ENCODE measurements at places on chromosomes 4 and X.

DNA sequence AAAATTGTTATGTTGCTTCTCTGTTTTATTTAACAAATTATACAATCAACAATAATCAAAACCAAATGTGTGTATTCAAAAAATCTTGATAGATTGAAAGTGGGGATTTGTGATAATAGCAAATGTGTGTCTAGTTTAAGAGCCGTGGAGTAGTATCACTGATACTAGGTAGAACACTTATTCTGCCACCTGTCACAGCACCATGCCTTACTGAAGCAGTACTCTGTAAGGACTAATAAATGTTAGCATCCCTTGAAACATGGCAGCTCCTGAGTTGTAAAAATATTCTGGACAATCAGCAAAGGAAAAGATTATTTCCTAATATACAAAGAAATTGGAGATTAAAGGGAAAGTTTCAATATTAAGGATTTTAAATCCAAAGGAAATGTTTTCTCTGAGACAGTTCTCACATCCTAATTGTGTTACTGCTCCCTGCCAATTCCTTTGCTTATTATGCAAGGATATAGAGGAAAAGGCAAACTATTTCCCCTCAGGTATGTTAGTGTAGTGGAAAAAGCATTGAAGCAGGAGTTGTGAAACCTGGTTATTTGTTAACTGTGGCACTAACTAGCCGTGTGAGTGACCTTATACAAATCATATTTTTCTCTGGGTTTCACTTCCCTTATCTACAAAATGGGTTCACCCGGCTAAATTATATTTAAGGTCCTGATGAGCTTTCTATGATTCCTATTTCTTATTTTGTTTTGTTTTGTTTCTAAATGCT lies 303.1 kb downstream of the ARHGAP24 start:
- DNase-seq: no peak

DNA sequence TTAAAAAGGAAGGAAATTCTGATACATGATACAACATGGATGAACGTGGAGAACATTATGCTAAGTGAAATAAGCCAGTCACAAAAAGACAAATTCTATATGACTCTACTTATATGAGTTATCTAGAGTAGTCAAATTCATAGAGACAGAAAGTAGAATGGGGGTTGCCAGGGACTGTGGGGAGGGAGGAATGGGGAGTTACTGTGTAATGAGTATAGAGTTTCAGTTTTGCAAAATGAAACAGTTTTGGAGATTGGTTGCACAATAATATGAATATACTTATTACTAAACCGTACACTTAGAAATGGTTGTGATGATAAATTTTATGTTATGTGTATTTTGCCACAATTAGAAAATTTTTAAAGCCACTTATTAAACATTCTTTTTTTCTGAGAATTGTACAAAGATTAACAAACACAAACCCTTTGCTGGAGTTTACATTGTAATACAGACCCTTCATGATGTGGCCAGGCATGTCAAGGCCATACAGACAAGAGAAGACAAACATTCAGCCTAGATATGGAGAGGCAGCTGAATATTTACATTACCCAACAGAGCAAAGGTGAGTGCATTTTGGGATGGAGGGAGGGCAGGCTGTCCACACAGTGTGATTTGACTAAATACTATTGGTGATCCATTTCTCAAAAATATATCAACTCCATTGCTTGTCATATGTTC lies 21.2 kb upstream of the GPC3 start:
- DNase-seq: no peak

GRCh38 chr4:90786602-90787001 lies 659.4 kb downstream of the CCSER1 start:
- no peak for DNase-seq

- DNase-seq: no peak
Observed at GRCh38 chr4:1449833-1450741, 43.8 kb upstream of the NKX1-1 start.

DNA sequence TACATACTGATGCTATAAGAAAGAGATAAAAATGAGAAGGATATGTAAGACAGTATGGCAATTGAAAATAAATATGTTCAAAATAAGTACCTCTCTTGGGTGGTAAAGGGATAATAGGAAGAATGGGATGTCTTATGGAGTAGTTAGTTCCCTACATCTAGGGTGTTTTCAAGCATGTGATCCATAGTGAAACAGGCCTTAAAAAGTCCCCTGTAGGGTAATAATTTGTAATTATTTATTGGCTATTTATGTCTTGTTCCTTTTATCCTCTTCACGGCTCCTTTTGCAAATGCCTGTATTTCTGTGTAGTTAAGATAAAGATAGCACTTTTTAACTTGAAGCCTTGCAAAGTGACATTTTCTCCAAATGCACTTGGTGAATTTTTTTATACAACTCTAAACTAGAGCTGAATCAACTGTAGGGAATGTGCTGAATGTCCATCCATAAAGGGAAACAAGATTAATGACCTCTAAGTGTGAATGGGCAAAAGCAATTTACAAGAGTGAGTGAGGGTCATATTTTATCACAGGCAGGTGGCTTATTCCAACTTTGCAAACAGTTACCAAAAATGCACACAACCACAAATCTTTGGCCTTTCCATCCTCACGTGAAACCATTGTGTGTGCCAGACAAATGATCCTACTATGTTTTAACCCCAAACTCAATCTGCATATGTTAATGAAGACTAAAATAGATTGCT lies 299.0 kb downstream of the KCNIP4 start:
- no peak for DNase-seq

GRCh38 chr4:88706574-88706973 lies 8.9 kb upstream of the NAP1L5 start:
- DNase-seq: no peak

DNA sequence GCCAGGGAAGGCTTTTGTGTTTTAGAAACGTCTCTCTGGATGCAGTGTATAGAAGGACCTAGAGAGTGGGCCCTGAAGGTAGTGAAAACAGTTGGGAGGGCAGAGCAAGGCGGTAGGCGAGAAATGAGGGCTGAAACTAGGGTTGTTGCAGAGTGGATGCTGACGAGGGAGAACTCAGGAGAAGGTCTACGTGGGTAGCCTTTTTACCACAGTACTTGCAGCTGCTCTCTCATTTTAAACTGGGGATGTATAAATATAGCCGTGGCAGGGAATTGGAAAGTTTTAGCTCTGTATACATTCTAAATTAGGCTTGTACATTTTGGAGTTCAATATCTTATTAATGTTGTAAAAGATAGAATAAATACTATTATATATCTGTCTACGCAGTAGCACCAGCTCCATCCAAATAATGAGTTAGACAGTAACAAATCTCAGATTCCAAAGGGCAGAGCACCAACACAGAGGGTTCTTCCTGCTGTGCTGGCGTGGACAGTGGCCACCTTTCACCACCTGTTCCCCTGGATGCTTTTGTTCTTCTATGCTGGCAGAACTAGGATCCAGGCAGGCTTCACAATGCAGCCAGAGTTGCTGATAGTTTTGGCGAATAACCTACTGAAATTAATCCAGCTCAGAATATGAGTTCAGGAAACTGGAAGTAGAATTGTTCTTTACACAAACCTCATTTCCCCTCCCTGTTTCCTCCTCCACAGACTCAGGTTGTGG lies 31.7 kb downstream of the CCNG2 start:
- DNase-seq: no peak

DNA sequence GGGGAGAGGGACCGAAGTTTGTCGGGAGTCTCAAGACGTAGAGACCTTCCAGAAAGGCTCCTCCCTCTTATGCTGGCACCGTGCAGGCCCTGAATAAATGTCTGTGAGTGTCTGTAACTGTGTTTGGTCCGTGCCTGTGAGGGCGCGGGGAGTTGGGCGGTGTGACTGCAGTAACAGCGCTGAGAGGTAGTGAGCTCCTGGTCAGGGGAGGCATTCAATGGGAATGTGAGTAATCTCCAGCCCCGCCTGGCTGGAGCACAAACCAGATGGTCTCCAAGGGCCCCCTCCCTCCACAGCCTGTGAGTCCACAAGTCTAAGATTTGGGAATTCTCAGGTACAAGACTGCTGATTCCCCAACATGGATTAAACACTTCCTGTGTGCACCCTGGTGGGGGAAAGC lies 100.0 kb downstream of the HMX1 start:
- no peak for DNase-seq

DNA sequence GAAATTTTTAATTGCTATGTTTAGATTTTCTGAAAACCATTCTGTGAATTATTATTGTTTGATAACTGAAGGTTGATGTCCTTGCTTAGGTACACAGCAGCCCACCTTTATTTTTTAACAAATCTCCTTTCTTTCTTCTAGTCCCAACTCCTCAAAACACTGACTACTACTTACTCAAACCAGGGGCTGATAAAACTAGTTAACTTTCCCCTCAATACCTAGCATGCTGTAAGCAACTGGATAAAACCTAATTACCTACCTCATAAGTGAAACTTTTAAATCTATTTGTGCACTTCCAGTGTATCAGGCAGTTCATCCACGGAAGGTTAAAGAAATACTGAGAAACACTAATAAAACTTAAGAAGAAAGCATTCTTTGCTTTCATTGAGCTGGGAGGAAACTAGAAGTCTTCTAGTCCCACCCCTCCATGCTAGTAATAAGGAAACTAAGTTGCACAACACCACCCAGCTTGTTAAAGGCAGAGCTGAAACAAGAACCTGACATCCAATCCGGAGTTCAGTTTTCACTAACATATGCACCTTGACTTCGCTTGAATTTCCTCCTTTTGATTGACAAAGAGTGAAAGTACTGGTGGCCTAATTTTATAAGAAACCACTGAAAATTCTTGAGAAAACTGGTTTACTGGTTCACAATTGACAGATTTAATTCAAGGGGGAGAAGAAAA lies 180.2 kb upstream of the TET2 start:
- DNase-seq: no peak

GRCh38 chr4:17497890-17498523 lies 13.9 kb downstream of the QDPR start:
- no peak for DNase-seq

DNA sequence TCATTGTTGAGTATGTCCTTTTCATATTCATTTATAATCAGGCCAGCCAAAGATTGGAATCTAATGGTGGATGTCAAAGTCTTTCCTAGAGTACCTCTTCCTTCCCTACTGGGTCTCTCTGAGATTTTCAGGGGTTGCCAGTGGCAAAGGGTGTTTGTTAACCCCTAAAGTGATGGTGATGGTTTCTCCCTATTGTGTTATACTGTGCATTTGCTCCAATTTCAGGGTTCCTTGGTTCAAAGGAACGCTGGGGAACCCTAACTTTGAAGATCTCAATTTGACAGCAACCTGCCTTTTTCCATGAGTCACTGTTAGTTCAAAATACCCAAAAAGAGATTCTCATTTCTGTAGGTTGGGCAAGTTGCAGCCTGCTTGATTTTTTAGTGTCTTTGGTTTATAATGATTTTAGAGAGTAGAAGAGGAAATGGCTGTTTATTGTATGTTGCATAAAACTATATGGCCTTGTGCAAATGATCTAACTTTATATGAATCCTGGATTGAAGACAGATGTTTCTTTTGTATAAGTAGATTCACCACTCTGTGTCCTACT lies 23.0 kb downstream of the GAB1 start:
- DNase-seq: no peak

- no peak for DNase-seq
Observed at GRCh38 chr4:128186623-128187022, 101.0 kb downstream of the PGRMC2 start.

- DNase-seq: no peak
Observed at GRCh38 chrX:45824471-45824870, 623.8 kb upstream of the DIPK2B start.

DNA sequence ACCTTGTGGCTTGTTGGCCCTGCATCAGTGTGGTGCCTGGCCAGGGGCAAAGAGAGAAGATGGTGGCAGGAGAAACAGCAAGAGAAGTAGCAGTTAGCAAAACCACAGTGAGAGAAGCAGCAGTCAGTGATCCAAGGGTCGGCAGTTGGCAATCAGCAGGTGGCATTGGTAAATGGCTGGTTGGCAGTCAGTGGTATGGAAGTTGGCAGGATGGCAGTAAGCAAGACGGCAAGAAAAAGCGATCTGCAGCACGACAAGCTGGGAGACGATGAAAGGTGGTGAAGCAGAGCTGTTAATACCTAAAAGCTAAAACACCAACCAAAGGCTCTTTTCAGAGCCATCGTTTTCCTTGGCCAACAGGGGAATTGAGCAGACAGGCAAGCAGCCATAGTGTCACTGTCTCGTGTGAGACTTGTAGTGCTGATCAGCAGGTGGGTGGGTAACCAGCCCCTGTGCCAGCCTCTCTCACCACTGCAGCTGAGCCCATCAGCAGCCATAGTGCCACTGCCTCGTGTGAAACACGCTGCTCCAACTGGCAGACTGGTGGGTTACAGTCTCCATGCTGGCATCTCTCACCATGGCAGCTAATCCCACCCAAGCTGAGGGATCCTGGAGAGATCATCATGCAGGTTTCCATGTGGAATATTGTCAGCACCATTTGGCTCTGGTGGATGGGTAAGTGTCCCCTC lies 2078.4 kb downstream of the PCDH7 start:
- no peak for DNase-seq

GRCh38 chr4:115360431-115360830 lies 247.0 kb upstream of the NDST4 start:
- no peak for DNase-seq

GRCh38 chrX:55907968-55908607 lies 190.5 kb downstream of the RRAGB start:
- peak; percentile 2 for DNase-seq

GRCh38 chr4:185171373-185172071 lies 28.5 kb downstream of the SLC25A4 start:
- DNase-seq: no peak

- DNase-seq: no peak
Observed at GRCh38 chr4:162683659-162684370, 482.9 kb downstream of the NAF1 start.

GRCh38 chr4:106339431-106339830 lies 23.1 kb downstream of the AIMP1 start:
- DNase-seq: no peak

DNA sequence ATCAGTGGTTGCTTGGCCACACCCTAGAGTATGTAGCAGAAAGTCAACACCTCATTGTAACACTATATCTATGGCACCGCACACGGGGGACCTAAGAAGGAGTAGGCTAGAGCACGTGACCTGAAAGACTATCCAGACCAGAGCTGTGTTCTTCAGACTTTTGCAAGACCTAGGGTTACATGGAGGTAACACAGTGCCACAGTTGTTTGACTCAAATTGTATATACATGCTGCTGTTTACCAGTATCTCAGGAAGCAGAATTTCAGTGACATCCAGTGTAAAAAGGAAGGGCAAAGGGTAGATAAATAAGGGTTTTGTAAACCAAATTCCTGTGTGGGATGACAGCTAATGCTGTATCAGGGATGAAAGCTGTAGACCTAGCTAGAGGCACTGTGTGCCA lies 30.2 kb downstream of the PNMA6A start:
- no peak for DNase-seq

GRCh38 chr4:77395481-77395880 lies 210.1 kb upstream of the CXCL13 start:
- no peak for DNase-seq

All from T-helper 9 cell (primary cell).